A172 (cell line): ENCODE measurements at places on chromosomes 5 and 9.

DNA sequence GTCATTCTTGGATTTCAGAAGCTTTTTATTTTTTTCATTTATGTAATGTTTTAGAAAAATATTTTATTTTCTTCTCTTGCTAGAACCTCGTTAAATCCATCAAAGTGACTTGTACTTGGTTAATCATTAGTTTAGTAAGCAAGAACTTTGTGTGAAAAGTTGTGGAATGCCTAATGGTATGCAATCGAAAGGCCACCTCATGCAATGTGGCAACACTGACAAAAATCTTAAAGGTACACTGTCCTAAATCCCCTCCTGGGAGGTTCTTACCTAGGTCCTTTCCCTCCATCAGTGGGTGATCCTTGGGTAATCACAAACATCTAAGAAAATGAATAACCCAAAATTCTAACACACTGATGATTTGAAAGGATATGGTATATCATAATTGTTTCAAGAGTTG lies 304.2 kb downstream of the DNAH5 start:
- DNase-seq: no peak

DNA sequence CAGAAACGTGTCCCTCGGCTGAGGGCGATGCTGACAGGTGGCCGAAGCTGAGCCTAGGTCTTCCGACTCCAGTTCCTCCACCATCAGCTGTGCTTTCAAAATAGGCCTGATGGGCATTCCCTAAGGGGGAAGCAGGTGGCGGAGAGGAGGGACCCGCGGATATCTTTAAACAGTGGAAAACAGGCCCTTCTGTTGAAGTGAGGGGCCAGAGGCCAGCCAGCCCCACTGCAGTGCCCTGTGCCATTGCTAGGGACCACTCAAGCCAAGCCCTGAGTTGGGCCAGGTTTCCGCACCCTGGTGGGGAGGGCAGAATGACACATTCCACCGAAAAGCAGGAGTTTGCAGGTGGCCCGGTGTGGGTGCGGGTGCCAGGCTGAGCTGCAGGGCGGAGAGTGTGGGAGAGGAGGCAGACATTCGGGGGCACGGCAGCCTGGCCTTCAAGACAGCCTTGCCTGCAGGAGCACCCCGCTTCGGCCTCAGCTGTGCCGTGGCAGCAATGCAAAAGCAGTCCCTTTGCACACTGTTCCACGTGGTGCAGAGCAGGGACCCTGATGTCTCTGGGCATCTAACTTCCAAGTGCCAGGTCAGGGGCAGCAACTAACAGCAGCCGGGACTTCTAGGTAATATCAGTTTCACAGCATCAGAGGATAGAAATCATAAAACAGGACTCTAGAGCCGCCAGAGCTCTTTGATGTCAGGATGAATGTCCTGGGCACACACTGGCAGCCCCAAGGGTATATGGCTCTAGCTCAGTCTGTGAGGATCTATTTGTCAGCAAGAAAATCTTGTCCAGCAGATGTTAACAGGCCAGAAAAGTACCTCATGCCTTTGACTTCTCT lies 17.2 kb downstream of the HNRNPH1 start:
- no peak for DNase-seq

- DNase-seq: no peak
Observed at GRCh38 chr9:70581955-70582350, 167.5 kb upstream of the KLF9 start.

DNA sequence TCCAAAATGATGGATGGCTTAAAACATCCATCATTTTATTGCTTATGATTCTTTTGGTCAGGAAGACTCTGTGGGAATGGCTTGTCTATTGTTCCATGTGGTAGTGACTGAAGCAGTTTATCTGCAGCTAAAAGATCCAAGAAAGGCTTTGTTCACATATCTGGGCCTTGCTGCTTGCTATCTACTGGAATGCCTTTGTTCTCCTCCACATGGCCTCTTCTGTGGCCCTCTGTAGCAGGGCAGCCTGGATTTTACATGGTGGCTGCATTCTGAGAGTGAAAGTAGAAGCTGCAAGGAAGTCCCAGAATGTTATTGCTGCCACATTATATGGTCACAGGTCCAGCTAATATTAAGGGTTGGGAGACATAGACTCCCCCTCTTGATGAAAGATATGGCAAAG lies 35.1 kb downstream of the DMXL1 start:
- no peak for DNase-seq

- no peak for DNase-seq
Observed at GRCh38 chr9:83956086-83956435, 24.0 kb downstream of the HNRNPK start.

GRCh38 chr5:36522746-36523065 lies 83.7 kb upstream of the SLC1A3 start:
- no peak for DNase-seq

DNA sequence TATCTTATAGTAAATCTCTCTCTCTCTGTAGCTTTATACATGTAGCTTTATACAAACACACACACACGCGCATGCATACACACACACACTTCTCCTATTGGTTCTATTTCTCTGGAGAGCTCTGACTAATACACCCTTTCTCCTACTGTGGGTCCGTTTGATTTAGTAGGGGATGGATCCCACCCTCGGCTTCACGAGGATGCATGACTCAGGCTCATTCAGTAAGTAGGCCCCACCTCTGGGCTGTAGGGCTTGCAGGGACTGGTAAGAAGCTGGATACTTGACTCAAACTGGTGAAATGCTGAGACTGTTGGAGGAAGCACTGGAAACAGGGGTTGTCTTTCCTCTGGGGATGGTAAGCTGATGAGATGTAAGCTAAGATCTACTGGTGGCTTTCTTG lies 98.7 kb downstream of the SLC24A2 start:
- DNase-seq: peak; percentile 44

GRCh38 chr9:75039009-75039408 lies 10.9 kb upstream of the CARNMT1 start:
- DNase-seq: peak; percentile 10

GRCh38 chr5:177301503-177302165 lies 1.9 kb downstream of the RAB24 start:
- DNase-seq: peak; percentile 41

DNA sequence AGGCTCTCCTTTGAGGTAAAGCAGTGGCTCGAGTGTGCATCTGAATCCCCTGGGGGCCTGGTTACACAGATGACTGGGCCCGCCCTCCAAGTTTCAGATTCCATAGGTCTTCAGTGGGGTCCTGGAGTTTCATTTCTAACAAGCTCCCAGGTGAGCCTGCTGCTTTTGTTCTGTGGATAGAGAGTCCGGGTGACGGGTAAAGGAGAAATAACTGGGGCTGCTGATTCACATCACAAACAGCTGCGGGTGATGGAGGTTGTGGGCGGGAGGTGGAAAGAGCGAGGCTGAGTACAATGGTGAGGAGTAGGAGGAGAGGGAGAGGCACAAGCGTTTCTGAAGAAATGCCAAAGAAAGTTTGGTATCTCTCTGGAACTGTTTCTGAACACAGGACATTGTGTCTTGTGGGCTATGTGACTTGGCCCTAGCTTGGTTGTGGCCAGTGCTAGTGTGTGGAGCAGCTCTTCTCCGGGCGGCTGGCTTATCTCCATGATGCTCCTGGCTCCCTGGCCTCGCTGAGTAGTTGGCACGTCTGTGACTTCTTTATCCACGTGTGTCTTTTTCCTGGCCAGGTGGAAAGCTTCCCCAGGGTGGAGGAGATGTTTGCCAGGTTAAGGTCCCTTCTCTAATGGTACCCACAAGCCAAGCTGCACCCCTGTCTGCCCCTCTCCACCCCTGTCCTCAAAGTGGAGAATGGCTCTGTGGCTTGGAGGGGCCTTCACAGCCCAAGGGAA lies 61.7 kb downstream of the HSPA4 start:
- peak; percentile 24 for DNase-seq

- DNase-seq: no peak
Observed at GRCh38 chr5:167764641-167765289, 526.7 kb upstream of the WWC1 start.

GRCh38 chr9:28938981-28939380 lies 1365.7 kb upstream of the C9orf72 start:
- DNase-seq: no peak

- no peak for DNase-seq
Observed at GRCh38 chr5:7884491-7885267, 15.7 kb downstream of the MTRR start.

GRCh38 chr9:2493109-2493508 lies 128.5 kb upstream of the VLDLR start:
- no peak for DNase-seq

DNA sequence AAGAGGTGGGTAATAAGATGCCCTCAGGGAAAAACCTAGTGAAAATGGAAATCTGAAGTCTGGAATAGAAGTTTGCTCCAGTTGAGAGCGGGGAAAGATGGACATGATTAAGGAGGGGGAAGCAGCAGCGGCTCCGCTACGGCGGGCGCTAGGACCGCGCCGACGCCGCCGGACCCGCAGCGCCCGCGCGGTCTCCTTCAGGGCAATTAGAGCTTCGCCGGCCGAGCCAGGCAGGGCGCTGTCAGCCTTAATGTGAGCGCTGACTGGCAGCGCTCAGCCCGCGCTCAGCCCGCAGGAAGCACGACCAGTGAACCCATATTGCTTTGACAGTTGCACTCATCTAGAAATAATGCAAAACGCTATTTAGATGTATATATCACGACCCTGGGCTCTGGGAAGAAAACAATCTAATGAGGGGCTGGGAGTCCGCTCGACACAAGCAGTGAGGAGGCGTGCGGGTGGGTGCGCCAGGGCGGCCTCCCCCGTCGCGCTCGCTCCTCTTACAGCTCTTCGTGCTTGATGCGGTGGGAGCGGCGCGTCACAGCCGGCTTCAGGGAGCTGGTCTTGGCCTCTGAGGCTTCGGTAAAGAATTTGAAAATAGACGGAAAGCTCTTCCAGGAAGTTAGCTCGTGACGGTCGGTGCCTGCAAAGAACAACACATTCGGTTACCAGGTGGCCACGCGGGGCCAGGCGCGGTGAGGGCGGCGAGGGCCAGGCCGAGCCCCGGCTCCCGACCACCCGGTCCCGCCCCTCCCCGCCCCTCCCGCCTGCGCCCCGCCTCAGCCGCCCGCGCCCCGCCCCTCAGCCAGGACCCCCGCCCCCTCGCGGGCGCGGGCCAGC lies 37.7 kb downstream of the NR2F1 start:
- peak; percentile 52 for DNase-seq

DNA sequence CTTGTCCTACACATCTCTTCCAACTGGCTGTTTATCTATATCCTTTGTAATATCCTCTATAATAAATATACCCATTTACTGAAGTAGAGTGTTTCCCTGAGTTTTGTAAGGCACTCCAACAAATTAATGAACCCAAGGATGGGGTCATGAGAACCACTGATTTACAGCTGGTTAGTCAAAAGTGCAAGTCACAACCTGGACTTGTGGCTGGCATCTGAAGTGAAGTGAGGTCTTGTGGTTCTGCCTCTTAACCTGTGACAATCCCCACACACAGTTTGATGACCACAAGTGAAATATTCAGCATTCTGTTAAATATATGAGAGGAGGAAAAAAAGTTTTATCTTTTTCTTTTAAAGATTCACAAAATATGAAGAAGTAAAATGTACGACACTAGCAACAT lies 126.1 kb downstream of the NR2F1-AS1 start:
- no peak for DNase-seq

DNA sequence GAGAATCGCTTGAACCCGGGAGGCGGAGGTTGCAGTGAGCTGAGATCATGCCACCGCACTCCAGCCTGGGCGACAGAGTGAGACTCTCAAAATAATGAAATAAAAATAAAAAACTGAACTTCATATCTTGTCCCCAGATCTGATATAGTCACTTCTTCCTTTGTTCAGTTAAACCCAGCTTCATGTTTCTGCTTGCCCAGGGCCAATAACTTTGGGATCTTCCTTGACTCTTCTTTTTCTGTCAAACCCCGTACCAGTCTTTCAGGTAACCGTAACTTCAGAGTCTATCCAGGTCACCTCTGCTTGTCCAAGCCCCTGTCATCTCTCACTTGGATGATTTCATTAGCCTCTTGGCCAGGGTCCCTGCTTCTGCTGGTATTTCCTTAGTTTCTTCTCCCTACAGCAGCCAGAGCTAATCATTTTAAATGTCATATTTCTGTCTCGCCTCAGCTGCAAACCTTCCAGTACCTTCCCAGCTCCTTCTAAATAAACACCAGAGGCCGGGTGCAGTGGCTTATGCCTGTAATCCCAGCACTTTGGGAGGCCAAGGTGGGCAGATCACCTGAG lies 19.7 kb upstream of the ABL1 start:
- DNase-seq: no peak

DNA sequence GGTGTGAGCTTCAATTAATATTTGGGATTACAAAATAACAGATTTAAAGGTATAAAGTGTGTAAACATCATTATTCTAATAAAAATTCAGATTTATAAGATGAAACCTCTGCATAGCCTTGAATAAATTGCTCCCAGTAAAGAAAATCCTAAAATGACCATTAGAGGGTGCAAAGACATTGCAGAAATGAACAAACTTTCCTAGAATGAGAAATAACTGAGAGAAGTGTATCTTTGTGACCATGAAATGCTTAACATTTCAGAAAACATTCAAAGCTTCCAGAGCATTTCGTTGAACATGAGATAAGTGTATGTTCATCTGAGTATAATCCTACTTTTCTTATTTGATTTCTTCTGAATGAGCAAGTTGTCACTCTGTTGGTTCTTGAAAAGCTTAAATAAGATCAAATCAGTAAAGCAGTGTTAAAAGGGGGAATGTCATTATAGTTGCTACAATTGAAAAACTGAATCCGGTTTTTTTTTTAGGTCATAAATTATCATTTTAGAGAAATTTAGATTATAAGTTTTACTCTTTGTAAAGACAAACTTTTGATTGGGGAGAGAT lies 24.7 kb upstream of the NUDT12 start:
- DNase-seq: peak; percentile 69
